CD4-positive, alpha-beta T cell treated with Interferon alpha-2 for 1 hour (primary cell): ENCODE measurements at places on chromosomes 4 and X.

DNA sequence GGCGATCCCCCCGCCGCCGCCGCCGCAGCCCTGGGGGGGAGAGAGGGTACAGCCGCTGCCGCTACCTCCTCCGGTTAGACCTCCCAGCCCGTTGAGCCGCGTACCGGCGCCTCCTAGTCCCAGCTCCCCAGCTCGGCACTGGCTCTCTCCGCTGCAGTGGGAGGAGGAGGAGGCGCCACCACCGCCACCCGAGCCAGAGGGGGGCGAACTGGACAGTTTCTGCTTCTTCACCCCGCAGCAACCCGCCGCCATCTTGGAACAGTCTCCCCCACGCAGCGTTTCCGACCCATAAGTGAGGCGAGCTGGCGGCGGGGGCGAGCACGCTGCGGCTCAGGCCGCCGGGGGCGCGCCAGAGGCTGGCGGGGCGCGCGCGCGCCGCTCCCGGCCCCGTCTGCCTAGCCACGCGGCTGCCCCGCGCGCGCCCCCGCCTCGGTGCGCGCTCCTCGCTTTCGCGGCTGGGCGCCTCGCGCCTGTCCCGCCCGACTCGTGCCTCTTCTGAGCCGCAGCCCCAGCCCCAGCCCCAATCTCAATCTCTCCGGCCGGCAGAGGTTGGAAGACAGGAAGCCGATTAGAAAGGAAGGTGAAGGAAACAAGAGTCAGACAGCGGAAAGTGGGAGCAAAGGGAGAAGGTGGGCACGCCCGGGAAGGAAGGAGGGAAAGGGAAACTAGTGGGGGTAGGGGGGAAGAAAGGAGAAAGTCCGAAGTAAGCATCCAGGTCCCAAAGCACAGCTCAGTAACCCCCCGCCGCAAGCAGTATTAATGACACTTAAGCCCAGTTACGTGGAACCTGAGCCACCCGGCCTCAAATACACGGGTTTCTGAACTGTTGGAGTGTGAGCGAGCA lies at the start of gene AMMECR1:
Gene AMMECR1 (minus strand): TSS at position 266 of the 844 bp plus-strand sequence. CDS start 14 bp downstream, at position 252.
- DNase-seq: peak; percentile 85

GRCh38 chrX:154900323-154900722 lies 14.2 kb downstream of the F8A1 start:
- no peak for DNase-seq

DNA sequence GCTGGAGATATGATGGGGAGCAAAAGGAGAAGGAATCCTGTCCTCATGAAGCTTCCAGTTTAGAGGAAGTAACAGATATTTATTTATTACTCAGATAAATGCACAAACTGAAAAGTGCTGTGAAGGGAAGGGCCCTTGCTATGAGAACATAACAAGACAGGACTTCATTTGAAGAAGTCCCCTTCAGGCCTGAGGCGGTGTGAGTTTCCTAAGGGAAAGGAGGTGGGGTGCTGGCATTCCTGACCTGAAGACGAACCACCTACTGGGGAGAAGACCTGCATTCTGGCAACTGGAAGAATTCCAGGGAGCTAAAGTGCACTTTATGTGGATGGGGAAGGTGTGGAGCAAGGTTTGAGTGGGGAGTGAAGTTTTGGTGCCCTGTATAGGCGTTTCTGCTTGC lies 15.9 kb upstream of the SPARCL1 start:
- DNase-seq: no peak

DNA sequence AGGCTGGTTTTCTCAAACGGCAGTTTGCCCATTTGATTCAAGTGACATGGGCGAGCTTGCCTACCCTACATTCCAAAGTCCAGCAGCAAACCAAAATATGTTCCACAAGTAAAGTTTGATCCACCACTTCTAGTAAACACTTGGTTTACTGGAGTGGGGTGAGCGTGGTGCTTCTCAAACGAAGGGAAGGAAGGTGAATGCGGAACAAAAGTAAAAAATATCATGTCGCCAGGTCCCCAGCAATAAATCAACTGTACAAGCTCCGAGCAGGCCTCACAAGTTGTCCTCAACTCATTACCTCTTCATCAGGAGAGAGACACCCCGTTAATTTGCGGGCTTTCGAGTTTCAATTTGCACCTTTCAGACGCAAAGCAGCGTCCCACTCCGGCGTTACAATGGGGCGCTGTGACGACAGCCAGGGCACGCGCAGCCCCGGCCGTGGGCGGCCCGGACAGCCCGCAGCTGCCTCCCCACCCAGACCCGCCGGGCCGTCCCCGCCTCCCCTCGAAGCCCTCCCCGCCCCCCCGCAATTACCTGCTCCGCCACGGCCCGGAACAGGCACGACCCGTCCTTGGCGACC lies 1.0 kb downstream of the OTUD4 start:
- DNase-seq: peak; percentile 87

DNA sequence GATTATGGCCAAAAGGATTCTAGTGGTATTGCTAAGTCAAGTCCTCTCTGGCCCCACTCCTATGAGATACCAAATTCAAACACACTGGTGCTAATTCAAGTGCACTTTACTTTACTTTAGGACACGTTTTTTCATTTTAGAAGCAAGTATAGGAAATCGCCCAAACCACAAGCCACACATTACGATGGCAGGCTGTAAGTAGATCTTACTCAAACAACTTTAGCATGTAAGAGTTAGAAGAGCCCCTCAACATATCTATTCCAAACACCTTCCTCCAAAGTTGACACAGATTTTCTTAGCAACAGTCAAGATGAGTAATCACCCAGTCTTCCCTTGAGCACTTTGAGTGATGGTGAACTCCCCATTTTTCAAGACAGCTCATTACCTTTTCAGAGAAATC lies 43.6 kb downstream of the DRD5 start:
- no peak for DNase-seq

DNA sequence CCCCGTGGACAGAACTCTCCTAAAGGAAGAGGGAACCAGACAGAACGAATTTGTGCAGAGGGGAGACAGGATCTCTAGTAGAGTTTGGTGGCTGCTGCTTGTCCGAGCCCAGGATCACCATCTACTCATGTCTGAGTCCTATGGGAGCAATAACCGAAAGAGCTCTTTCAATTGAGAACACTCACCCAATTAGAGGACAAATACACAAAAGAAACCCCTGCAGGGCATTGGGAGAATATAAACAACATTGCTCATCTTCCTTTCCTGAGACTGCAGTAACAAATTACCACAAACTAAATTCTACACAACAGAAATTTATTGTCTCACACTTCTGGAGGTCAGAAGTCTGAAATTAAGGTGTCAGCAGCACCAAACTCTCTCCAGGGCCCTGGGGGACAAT lies 65.6 kb downstream of the SPINK2 start:
- DNase-seq: no peak

DNA sequence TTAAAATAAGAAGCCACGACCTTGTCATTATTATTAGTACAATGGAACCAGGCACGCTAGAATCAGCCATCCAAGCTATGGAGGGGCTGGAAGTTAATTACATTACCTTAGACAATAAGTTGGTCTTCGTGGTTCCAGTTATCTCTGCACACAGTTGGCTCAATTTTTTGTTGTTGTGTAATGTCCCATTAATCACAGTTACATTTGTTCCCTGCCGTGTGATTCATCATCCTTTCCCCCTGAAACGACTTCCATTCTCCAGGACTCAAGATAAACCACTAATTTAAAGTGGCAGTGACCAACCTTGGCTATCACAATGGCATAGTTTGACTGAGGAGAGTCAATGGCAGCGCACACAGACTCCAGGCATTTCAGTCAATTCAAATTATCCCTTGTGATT lies 905.0 kb downstream of the RAB28 start:
- no peak for DNase-seq

GRCh38 chr4:57378766-57379165 lies 268.6 kb upstream of the IGFBP7 start:
- no peak for DNase-seq

- DNase-seq: peak; percentile 2
Measured at GRCh38 chr4:3355266-3355748, 62.5 kb downstream of the RGS12 start.
